Kasumi-1 (cell line): ENCODE measurements at places on chromosomes 6 and 20.

DNA sequence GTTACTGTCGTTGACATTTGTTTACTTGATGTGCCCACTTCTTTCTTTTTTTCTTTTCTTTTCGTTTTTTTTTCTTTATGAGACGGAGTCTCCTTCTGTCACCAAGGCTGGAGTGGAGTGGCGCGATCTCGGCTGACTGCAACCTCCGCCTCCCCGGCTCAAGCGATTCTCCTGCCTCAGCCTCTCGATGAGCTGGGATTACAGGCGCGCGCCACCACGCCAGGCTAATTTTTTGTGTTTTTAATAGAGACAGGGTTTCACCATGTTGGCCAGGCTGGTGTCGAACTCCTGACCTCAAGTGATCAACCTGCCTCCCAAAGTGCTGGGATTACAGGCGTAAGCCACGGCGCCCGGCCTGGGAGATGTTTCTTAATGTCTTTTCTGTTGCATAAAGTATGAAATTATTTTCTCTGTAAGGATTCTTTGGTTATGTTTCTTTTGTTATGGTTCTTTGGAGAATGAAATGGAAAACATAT, 33.3 kb upstream of the PRSS16 start:
- DNase-seq, result no peak

GRCh38 chr6:167977717-167978467, 19.6 kb upstream of the KIF25 start:
- DNase-seq, result no peak

DNA sequence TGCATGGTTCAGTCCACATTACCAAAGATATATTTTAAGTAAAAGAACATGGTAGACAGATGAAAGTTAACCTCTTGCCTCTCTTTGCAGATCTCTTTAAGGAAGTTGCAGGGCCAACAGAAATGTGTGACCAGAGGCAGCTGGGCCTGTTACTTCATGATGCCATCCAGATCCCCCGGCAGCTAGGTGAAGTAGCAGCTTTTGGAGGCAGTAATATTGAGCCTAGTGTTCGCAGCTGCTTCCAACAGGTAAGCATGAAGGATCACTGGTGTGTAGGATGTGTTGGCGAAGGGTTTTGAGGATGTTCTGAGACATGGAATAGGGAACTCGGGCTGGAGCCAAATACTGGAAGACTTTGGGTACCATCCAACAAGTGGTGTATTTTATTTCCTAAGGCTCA, 508.6 kb downstream of the UTRN start:
- no peak for DNase-seq

DNA sequence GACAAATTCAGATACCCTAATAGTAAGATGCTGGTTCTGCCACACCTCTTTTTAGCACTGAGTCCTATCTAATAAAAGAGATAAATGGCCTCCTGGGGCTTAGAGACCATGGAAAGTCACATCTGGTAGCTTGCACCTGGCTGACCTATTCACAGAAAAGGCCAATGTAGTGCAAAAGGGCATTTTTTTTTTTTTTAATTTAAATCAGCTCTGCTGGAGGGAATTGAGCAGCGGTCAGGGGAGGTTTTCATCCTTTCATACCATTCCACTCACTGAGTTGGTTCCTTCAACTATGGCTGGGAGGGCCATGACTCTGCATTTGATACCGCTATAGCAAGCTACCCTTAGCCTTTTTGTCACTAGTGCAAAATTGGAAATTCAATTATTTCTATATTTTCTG, 20.1 kb upstream of the HS3ST5 start:
- no peak for DNase-seq

GRCh38 chr20:1536893-1537730, 20.4 kb downstream of the SIRPD start:
- peak; percentile 15 for DNase-seq

DNA sequence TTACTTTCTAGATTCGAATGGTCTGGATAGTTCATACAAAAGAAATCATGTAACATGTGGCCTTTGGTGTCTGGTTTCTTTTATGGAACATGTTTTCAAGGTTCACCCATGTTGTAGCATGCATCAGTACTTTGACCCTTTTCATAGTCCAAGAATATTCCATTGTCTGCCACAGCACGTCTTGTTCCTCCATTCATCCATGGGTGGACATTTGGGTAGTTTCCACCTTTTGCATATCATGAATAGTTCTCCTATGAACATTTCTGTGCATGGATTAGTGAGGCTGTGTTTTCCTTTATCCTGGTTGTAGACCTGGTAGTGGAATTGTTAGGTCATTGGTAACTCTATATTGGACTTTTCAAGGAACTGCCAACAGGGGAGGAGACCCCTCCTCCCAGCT, 31.7 kb downstream of the GSTA3 start:
- DNase-seq, result no peak

DNA sequence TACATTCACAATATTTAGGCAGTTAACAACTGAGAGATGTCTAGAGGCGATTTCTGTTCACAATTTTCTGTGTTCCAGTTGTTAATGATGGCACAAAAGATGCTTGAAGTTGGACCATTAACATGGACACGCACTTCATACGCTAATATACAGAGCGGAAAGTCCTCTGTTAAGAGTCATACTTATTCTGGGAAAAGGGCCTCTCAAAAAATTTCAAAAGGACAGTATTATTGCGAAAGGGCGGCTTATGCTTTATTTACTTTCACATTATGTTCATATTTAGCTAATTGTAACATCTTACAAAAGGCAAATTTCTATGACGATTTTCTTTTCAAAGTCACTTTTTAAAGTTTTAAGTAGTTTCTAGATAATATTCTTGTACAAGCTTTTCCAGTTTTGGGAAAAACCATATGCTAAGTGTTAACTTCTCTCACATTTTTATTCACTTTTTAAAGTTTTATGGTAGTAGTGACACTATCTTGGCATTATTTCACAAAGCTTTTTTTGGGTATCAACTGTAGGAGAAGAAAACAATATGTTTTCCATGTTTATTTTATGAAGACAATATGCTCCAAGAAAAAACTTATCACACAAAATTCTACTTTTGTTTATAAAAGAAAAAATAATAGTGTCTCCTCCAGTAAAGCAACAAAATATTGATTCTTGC, 62.3 kb downstream of the MAP7 start:
- no peak for DNase-seq

DNA sequence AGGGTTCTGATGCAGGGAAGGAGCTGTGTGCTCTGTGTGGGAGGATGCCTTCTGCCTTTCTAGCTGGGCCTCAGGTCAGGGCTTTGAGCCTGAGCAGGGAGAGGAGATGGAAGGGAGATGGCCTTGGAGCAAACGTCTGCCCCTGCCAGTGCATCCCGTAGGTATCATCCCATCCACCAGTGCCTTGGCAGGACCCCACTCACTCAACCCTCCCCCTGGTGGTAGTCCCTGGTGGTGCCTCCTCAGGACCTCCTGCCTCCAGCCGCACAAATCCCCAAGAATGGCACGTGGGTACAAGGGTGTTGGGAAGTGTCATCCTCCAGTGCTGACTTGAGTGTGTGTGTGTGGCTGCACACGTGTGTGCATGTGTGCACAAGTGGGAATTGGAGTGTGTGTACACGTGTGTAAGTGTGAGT, 23.1 kb upstream of the MICB start:
- DNase-seq, result no peak

GRCh38 chr6:125099211-125100073, 54.1 kb upstream of the TPD52L1 start:
- peak; percentile 30 for DNase-seq

- DNase-seq, result no peak
Measured at GRCh38 chr6:156697225-156697830, 79.8 kb upstream of the ARID1B start.

DNA sequence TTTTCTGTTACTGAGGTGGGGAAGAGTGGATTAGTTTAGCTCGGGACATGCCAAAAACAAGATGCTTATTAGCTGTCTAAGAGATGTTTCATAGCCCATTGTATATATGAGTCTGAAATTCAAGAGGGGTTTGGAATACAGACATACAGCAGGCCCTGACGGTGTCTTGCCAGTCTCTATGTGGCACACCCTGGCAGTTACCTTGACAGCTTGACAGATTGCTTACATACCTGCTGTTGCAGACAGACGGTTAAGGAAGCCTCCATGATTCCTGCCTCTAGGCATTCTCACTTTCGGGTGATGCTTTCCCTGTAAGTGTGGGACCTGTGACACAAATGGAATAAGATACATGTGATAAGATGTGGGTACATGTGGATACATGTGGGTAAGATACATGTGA, 95.0 kb downstream of the QRSL1 start:
- no peak for DNase-seq

GRCh38 chr20:32780749-32781655, 18.8 kb downstream of the DNMT3B start:
- no peak for DNase-seq
